NCI-H510A (cell line): ENCODE measurements at places on chromosomes 5 and 9.

GRCh38 chr5:83244516-83244915 lies 167.2 kb downstream of the XRCC4 start:
- no peak for DNase-seq

GRCh38 chr5:31415009-31415923 lies 116.6 kb downstream of the DROSHA start:
- DNase-seq = no peak

DNA sequence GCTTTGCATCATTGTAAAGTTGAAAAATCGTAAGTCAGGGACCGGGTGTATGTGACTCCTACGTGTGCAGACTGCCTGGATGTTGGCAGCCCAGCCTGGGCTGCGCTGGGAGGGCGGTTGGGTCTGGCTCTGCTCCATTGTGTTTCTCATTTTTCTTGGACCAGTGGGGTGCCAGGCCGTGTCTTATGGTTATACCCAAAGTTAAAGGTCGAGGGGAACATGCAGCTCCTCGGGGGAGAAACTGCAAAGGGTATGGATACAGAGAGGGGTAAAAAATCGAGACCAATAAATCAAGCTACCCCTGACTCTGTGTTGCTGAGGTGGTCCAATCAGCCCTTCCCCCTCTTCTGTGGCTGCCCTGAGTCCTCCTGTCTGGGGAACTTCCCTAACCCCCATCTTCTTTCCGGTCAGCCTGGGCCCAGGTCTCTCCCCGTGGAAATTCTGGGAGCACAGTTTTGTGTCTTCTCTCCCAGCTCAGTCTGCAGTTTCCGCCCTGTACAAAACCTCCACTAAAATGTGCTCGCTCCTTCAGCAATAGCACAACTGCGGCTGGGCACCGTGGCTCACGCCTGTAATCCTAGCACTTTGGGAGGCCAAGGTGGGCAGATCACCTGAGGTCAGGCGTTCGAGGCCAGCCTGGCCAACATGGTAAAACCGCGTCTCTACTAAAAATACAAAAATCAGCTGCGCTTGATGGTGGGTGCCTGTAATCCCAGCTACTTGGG lies 34.1 kb upstream of the UNC5A start:
- DNase-seq = no peak

GRCh38 chr5:16557477-16557876 lies 59.3 kb downstream of the RETREG1 start:
- DNase-seq = no peak

GRCh38 chr5:17056141-17056631 lies 120.1 kb upstream of the MYO10 start:
- no peak for DNase-seq
